RPMI7951 (cell line): ENCODE measurements at places on chromosomes 6 and 20.

DNA sequence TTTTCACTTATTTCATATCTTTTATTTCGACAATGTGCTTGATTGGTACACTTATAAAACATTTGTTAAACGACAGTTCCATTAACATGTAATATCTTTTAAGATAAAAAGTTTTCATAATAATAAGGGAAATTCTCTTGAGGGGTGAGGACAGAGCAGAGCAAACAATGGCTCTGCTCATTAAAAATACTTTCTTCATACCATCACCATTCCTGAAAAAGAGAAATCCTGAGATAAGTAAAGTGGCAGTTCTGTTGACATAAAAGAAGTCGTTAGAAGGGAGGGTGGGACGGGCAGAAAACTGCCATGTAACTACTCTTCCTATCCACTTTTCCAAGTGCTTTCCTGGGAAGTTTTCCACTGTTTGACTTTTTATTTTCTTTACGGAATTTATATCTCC lies 193.6 kb upstream of the CEP162 start:
- no peak for DNase-seq

GRCh38 chr6:92648364-92649086 lies 770.8 kb downstream of the EPHA7 start:
- no peak for DNase-seq

GRCh38 chr20:47318027-47318585 lies 38.4 kb downstream of the ZMYND8 start:
- peak; percentile 70 for DNase-seq

DNA sequence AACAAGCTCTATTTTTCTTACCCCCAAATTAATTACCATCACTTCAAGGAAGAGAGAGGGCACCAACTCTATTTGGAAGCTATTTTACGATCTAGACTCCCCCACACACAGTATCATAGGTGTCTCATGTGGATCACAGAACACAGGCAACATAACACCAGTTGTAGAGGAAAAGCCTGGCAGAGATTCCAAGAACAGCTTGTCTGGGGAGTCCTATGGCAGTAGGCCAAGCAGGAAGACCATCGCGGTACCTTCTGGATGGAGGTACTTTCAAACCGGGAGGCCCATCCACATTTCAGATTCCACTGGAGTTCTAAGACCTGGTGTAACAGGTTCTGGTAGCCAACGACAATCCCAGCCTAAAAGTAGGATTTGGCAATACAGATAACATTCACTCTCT lies 37.6 kb upstream of the SPDEF start:
- no peak for DNase-seq

GRCh38 chr6:24079076-24079475 lies 46.9 kb upstream of the NRSN1 start:
- DNase-seq: no peak

DNA sequence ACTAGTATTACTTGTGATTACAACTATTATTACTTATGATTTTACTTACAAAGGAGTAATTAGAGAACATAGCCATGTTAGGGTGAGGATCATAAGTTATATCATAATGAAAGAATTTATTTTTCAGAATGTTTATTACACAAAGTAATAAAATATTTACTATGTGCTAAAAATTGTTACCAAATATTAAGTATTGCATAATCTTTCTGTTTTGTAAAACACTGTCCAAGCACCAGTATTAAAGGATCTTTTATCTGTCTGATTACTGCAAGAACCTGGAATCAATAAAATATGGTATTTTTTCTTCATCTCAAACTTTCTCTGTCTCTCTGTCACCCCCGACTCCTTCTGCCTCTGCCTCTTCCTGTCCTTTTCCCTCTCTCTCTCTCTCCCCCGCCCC lies 250.1 kb downstream of the BCKDHB start:
- DNase-seq: no peak

DNA sequence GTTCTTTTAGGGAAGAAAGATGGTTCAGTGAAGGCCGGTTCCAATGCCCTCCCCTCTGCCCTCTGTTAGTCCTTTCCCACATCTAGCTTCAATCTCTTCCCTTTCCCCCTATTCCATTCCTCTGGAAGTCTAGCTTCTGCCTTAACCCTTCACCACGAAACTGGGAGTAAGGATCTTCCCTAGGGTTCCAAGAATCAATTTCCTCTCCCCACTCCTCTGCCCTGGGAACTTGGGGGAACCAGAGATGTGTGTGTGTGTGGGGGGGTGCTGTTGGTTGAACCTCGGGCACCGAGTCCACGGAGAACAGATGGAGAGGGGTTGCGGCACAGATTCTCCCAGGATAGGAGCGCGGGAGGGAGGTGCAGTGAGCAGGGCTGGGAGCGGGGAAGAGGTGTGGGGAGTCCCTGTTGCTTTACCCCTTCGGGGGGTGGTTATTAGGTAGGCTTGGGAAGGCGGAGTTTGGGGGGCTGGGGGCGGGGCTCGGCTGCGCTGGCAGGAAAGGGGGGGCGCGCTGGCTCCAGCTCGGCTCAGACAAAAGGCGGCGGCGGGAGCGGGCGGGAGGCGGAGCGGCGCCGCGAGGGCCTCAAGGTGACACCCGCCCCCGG lies at the start of gene TMEM151B:
Gene TMEM151B, plus strand, starts transcription at position 530 of the 605 bp plus-strand sequence. CDS start 293 bp downstream, outside the sequence.
- DNase-seq: no peak

DNA sequence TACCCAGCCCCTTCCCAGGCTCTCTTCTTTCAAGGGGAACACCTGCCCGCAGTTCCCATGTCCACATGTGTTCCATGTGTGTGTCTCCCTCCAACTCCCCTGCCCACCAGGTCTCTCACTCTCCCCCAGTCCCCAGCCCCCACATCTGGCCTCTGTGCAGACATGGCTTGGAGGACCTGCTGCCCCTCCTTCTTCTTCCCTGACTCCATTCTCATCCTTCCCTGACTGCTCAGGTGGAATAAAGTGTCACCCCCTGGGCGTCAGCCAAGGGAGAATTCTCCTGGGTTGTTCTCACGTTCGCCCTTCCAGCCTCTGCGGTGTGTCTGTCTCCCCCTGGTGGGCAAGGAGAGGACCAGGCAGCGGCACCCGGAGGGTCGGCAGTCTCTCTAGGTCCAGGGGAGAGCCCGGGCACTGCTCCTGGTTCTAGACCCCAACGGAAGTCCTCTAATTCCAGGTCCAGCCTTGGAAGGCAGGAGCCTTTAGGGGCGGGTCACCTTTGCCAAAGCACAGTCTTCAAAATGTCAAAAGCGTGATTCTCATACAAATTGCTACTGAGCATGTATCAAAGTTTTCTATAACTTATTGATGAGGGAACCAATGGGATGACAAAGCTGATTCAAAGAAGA lies 50.5 kb downstream of the EBF4 start:
- peak; percentile 65 for DNase-seq

- DNase-seq: no peak
Measured at GRCh38 chr20:60718743-60719480, 533.1 kb upstream of the CDH4 start.

DNA sequence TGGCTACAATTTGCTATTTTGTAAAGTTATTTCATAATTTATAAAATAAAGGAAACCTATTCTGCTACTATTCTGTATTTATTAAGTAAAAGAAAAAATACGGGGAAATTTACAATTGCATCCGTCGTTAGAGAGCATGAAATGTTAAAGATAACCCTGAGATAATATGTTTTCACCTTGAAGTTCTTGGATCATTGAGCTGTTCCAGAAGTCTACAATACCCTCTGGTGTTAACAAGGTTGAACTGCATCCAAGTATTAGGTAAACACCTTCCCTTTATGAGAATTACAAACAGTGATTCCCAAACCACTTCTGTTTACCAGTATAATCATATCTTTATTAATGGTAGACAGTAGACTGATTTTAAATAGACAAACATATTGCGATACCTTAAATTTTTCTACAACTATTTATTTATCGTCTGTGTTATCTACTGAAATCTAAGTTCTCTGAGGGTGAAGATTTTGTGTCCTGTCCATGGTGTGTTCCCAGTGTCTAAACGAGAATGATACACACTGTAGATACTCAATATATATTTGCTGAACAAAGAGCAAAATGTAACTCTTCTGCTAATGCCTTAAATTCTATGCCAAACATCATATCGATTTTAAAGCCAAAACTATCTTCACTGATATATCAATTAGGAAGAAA lies 28.2 kb downstream of the TBC1D32 start:
- DNase-seq: peak; percentile 46

DNA sequence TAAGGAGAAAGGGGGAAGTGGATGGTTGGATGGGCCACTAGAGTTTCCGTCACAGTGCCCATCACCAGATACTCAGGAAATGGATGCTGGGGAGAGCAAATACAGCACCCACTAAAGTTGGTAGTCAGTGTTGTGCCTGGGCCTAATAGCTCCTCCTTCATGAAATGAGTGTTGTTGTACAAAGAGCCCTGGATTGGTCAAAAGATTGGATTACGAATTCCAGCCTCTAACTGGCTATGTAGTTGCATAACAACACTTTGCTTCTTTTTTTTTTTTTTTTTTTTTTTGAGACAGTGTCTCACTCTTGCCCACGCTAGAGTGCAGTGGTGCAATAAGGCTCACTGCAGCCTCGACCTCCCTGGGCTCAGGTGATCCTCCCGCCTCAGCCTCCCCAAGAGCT lies 27.4 kb downstream of the KCNG1 start:
- peak; percentile 35 for DNase-seq
